M059J (cell line): ENCODE measurements at places on chromosomes 12 and 14. TPM values are rescaled to one million over a fixed set of nuclear protein-coding genes. Genes with fewer than 3 reads are reported as not detected.

DNA sequence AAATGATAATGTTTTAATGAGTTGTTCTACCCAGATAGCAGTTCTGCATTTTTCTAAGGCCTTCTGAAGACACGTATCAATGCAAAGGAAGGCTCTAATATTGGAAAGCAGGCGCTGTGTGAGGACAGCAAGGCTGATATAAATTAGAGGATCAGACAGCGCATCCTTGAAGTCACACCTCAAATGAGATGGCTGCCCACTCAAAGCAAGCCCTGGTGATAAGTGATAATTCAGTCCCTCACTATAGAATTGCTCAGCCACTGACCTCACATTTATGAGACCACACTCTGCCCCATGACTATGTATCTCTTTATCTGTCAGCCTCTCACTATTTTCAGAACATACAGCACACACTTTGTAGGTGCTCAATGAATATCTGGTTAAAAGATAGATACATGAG, 62.4 kb downstream of the ARMH4 start:
- DNase-seq = no peak

DNA sequence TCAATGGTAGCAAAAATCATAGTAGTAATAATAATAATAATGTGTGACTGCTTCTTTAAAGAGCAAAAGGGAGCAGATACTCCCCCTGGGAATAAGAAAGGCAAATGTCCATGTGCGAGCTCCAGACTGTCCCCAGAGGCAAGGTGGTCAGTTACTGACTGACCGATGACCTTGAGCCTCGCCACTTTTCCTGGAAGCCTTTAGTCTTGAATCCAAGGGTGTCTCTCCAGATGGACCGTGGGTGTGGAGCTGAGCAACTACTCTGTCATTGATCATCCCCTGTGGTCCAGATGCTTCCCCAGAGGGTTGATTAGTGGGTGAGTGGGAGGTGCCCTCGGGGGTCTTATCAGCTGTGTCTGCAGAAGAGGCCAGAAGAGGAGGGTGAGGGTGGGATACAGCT, 418.5 kb upstream of the TBX3 start:
- no peak for DNase-seq

DNA sequence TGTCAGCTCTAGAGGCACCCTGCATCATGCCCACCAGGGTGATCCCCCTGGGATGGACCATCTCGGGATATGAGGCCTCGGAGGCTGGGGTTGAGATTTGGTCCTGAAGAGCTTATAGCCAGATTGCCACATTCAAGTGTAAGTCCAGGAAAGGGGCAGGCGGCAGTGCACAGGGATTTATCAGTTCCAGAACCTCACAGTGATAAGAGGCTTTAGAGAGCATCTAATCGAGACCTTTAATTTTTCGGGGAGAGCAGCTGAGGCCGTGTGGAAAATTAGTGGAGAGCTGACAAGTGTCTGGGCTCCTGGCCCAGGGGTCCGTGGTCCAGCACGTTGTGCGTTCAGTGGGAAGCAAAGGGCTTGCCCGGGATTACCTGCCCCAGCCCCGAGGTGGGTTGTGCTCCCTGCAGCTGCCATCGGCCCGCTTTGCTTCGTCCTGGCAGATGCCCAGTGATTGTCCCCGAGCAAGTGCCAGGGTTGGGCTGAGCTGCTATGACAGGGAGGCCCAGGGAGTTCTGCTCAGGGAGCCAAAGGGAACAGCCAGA, 52.1 kb downstream of the C14orf132 start:
- no peak for DNase-seq

GRCh38 chr12:34204830-34205285, 182.6 kb downstream of the ALG10 start:
- DNase-seq = no peak

DNA sequence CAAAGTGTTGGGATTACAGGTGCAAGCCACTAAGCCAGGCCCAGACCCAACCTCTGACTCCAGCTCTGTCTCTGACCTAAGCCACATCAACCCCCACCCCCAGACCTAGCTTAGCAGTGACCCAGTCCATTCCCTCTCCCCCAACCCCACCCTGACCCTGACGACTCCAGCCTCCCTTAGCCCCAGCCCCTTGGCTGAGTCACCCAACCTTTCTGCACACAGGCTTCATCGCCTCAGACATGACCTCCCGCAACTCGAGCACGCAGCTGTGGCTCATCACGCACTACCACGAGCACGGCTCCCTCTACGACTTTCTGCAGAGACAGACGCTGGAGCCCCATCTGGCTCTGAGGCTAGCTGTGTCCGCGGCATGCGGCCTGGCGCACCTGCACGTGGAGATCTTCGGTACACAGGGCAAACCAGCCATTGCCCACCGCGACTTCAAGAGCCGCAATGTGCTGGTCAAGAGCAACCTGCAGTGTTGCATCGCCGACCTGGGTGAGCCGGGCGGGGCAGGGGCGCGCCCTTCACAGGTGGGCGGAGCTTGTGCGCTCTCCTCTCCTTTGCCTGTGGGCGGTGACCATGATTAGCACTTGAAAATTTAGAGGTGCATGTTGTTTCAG, 7.8 kb downstream of the ACVRL1 start:
- DNase-seq = no peak

Gene SIX4
- 17.9 and 23.8 TPM in 2 replicates for total RNA-seq

DNA sequence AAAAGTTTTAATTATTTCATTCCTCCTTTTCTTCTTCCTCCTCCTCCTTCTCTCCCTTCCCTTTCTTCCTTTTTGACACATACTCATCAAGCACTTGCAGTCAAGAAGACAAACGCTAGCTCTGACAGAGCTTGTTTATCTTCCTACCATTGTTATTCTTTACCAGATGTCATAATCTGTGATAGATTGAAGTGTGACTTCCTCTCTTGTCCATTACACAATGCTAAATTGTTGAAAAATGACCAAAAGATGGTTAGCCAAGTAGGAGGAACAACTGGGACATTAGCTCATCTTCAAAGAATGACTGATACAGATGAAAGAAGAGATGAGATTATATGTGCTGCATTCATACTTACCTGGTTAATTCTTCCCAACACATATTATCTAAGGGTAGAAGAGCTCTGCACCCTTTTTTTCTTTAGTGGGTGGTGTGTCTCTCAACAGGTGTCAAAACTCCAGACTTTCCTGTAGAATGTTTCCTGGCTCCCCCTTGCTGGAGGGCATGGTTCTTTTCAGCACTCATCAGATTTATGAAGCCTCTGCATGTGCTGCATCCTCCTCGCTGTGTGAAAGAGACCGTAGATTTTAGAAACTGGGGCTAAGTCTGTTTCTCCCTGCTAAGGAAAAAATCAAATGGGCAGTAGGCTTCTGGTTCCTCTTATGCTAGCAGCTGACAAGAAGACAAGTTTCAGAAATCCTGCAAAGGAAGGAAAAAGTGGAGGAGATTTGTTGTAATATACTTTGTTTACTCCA, 147.1 kb downstream of the TMX1 start:
- peak; percentile 13 for DNase-seq

DNA sequence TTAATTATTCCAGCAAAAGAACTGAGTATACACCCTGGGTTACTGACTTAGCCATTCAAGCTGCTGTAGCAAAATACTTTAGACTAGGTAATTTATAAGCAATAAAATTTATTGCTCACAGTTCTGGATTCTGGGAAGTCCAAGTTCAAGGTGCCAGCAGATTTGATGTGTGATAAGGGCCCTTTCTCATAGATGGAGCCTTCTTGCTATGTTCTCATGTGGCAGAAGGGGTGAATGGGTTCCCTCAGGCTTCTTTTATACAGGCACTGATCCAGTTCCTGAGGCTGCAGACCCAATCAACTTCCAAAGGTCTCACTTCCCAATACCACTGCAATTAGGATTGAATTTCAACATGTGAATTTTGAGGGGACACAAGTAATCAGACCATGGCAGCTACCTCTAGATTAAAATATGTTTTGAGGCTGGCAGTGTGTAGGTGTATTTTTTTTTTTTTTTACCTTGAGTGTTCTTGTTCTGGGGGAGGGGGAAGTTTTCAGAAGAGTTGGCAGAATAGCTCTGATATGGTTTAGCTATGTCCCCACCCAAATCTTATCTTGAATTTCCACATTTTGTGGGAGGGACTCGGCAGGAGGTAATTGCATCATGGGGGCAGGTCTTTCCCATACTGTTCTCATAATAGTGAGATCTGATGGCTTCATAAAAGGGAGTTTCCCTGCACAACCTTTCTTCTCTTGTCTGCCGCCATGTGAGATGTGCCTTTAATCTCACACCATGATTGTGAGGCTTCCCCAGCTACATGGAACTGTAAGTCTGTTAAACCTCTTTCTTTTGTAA, 178.2 kb downstream of the RASSF9 start:
- DNase-seq = peak; percentile 56

- DNase-seq = peak; percentile 66
These were observed 19.5 kb upstream of the PPFIBP1 start for GRCh38 chr12:27504507-27504906.

Gene PAX9
- total RNA-seq = 1.7 and 2.2 TPM in 2 replicates

GRCh38 chr14:94654071-94654861, 42.1 kb downstream of the SERPINA3 start:
- no peak for DNase-seq

Gene ADCY4
- total RNA-seq = not detected in 2 replicates

GRCh38 chr12:123512838-123513665, 20.5 kb downstream of the RILPL1 start:
- no peak for DNase-seq

Gene SALL2
- total RNA-seq = 1.1 and 2.3 TPM in 2 replicates

DNA sequence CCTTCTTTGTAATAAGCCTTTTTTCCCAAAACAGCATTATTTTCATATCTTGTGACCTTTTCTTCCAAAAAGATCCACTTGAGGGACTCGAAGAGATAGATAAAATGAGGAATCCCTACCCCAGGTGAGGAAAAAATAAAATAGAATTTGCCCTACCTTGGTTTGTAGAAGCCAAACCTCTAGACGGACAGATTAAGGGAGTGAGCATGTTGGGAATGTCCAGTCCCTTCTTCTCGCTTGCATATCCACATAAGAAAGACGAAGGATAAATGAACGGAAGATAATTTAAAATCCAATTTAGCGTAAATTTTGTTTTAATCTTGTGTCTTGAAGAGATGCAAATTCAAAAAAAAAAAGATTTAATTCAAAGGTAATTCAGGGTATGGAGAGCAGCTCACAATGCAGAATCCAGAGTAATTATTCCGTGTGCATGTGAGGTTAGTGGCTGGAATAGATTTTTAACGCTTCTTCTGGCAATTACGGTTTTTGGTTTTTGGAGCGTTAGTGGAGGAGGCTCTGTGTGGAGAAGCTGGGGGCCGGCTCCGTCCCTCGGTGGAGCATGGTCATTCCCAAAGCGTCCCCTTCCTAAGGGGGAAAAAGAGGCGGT, 1.5 kb downstream of the GRIN2B start:
- no peak for DNase-seq

Gene CLEC14A
- total RNA-seq = 0.20 TPM in 1 of 2 replicates, not detected in the other

GRCh38 chr14:53217316-53217994, 64.3 kb upstream of the DDHD1 start:
- peak; percentile 63 for DNase-seq

GRCh38 chr14:69247676-69248440, 12.1 kb upstream of the GALNT16 start:
- DNase-seq = no peak
